ENCODE measurements at places on chromosomes 5 and 9.

DNA sequence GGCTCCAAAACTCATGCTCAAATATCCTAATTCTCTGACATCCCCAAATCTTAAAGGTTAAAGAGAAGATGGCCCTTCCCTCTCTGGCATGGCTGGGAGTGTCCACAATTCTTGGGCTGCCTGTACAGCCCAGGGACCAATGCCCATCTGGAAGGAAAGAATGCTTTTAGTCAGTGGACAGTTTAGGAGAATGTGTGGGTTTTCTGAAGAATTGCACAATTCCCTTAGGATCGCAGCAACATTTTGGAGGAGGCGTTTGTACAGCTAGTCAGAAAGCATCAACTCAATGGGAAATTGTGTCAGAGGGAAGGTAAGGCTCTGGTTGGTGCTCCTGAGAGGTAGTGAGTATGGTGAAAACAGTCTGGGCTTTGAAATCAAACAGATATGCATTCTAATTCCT lies 15.0 kb downstream of the FAM193B start:
- no peak for DNase-seq

- DNase-seq: no peak
These were observed 303.8 kb downstream of the EDIL3 start for GRCh38 chr5:84080908-84081307.

- DNase-seq: no peak
These were observed 35.0 kb upstream of the ANKRD33B start for GRCh38 chr5:10528827-10529226.

DNA sequence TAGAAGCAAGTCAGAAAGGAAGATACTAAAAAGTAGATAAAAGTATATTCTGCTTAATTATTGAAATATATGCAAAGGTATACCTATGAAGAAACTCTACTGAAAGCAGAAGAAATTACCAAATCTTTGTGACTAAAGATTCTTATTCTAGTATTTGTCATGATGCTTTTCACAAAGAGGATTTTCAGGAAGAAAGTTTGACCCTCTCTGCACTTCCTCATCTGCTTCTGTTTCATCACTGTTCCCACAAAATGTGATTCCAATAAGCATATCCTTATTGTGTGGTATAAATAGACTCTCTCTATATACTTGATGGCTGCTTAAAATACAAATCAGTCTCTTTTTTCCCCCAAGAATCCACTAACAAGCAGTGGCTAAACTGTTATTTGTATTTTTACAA lies 2139.6 kb upstream of the ACO1 start:
- DNase-seq: no peak

DNA sequence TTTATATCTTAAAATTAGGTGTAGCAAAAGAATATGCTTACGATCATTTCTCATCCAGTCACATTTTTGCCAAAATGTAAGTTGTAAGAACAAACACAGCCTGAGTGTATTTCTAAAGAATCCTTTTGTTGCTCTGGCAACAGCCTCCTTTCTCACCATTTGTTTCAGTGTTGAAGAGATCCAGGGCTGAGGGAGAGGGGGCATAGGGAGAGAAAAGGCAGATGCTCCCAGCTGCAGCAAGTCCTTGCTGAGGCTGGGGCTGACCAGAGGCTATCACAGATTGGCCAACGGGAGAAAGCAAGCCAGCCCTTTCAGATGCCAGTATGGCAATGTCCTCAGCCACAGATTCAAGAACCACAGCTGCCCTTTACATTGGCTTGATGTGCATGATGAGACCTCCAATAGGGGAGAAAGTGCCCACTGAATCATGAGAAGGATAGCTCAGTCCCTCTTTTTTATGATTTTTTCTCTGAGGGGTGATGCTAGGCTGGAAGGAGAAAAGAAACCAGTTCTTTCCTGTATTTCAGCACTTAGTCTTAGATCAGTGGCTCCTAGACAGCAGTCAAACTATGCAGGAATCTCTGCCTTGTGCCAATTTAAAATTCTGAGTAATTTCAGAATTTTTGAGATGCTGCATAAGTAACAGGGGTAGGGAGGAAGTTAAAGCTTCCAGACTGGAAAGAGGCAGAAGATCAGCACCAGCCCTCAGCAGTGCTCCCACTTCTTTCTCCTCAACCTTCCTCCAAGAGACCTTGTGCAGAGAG lies 142.1 kb downstream of the LHFPL2 start:
- no peak for DNase-seq

DNA sequence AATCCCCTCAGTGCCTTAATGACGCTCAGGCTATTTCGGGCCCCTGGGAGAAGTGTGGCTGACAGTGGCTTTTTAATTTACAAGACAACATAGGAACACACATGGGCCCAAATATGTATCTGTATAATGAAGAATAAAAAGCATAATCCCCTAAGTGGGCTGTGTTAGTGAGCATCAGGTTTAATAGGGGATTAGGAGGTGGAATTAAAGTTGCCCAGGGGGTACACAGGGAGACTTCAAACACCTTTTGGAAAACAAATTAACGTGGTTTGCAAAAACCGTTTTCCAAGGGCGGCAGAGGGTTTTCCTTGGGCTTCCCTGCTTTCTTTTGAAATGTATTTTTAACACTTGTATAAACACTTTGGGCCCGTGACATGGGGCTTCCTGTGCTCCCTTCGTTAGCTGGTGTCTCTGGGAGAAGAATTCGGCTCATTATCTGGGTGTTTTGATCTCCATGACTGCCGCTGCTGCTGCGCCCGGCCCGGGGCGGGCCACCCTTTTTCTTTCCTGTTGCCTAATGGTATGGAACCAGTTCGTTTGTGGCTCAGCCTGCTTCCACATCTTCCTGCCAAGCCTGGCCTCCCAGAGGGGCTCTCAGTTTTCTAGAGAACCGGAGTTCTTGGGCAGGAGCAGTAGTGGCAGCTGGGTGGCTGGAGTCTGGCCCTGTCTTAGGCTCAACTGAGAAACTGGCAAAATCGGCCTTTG lies 173.0 kb downstream of the MACROH2A1 start:
- no peak for DNase-seq

- DNase-seq: no peak
These were observed 102.0 kb upstream of the NFIB start for GRCh38 chr9:14415947-14416346.

DNA sequence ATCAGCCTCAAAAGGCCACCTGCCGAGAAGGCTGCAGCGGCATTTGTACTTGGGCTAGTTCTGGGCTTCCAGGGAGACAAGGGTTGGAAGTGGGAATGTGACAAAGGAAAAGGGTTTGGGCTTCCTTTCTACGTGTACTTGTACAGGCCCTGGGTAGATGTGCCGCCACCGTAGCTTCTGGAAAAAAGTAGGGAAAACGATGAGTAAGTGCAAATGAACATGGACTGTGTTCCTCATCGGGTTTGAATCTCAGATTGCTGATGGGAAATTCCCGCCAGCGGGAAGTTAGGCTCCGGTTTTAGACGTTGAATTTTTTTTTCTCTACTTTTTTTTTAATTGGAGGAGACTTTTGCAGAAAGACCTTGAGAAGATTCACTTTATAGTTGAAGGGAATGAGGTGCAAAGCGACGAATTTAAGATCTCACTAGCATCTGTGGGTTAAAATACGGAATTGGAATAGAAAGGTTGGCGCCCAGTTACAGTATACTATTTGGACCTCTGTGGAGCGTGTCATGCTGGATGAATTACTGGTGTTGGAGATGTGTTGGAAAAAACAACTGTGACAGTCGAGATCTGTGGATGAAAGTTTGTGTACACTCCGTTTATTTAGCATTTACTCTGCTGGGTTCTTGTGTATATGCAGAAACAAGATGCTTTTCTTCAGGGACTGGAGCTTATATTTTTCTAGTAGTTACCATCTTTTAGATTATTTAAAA lies 1.2 kb downstream of the G3BP1 start:
- no peak for DNase-seq

DNA sequence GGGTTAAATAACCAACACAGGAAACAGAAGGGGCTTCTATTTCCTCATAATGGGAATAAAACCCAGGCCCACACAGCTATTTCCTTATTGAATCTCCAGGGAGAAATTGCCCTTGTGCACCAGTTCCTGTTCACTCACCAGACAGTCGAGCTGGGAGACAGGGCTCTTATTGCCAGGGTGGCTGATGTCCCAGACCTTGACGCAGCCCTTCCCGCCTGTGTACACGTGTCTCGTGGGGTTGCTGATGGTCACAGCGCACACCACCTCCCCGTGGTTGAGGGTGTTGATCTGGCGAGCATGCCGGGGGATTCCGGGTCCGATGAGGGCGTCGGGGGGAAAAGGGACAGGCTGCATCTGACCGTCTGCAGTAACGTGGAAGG lies 96.5 kb downstream of the TLE1 start:
- no peak for DNase-seq

DNA sequence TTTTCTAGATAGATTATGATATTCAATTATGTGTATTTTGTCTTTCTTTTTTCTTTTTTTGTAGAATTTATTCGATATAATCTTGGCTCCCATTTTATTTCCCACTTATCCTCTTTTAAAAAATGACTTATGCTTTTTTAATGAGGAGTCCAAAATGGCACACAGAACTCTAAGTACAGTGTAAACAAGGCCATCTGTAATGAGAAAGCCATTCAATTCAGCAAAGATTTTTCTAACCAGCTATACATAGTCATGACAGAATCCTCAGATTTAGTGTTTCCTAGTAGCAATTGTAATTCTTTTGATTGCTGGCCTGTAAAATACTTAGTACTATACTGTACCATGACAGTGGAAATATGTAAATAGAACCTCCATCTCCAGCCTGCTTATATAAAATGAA lies 651.4 kb downstream of the RAB3C start:
- DNase-seq: no peak

- DNase-seq: peak; percentile 84
These were observed 49.1 kb upstream of the VDAC1 start for GRCh38 chr5:134053840-134054338.

DNA sequence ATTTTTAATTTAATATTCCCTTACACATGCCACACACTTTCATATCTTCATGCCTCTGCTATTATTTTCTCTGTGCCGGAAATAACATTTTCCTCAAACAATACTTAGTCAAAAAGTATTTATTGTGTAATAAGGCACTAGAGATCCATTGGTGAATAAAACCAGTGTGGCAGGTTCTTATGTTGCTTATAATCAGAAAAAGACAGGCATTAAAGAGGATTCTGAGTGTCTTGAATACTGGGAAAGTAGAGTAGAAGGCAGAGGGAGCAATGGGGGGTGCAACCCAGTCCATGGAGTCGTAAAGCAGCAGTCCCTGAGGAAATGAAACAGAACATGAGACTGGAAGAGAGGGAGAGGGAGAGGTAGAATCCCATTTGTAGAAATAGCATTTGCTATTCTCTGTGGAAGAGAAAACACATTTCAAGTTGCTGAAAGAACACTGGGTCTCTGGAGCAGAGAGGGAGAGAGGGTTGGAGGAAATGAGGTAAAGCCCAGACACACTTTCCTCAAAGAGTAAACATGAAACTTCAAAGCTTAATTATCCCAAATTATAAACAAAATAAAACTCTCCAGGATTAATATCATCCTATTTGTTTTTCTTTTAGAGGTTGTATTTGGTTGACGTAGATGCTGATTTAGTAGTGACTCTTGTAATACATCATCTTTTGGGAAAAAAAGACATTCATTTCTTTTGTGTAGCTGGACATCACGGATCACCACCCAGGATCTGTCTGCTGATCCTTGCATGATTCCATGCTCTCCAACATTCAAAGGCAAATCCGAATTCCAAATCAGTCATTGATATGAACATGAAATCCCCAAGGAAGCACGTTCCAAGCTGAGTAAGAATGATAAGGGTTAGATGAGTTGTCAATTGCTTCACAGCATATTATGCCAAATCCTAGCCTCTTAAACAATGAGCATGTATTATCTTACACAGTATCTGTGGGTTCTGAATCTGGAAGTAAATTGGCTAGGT lies 37.4 kb upstream of the GRAMD2B start:
- DNase-seq: peak; percentile 89
